ENCODE measurements at places on chromosomes 6 and 20.
A peak's percentile ranks its signal among the peaks of the same experiment; 100 is the strongest.

GRCh38 chr6:158356586-158357546 is 44.6 kb downstream of the TULP4 start:
- DNase-seq = no peak

GRCh38 chr20:25848222-25848621 is 151.6 kb upstream of the ZNF337 start:
- no peak for DNase-seq

GRCh38 chr20:58868795-58869194 is 16.3 kb downstream of the GNAS start:
- DNase-seq = no peak

- no peak for DNase-seq
These were observed 20.8 kb downstream of the MOXD1 start for GRCh38 chr6:132380358-132381029.

DNA sequence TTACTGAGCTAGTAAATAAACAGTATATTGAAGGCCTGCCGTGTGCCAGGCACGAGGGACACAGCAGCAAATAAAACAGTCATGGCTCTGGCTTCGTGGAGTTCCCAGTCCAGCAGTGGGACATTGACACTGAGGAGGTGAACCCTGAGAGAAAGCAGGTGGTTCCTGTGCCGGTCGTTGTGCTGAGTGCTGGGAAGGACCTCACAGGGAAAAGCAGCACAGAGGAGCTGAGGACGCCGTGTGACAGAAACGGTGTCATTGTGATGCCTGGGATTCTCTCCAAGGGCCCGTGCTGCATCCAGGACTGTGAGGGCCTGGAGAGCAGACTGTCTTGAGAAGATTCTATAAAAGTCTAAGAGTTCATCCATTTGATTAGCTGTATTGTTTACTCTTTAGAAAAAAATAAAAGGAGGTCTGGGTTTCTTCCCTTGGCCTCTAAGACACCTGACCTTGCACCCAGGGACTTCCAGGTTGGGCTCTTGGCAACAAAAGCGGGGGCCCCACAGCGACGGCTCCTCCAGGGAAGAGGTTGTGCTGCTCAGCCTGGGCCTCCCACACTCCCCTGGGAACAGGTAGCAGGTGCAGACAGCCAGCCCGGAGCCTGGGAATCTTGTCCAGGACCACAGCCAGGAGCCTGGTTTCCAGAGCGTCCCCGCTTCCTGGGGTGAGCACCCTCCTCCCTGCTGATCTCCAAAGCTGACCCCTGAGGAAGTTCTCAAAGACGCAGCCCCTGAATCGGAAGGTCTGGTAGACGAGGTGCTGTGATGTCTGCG is 251.2 kb upstream of the PMEPA1 start:
- DNase-seq = no peak

- no peak for DNase-seq
These were observed 159.2 kb upstream of the ARG1 start for GRCh38 chr6:131413831-131414191.

DNA sequence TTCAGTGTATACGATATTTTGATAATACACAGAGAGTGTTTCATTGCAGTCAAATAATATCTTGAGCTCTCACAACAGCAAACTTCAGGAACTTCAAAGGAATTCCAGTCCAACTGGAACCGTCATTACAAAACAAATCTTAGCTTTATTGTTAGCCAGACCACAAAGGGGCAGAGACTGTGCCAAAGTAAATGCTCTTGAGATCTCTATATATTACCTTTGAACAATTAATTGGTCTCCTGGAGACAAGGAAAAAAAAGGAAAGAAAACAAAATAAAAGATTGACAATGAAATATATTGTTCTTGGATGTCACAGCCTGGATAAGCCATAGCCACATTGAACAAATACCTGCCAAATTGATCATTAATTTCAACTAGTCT is 70.0 kb downstream of the FOXC1 start:
- no peak for DNase-seq

- no peak for DNase-seq
These were observed 103.3 kb downstream of the FIG4 start for GRCh38 chr6:109794201-109794923.

DNA sequence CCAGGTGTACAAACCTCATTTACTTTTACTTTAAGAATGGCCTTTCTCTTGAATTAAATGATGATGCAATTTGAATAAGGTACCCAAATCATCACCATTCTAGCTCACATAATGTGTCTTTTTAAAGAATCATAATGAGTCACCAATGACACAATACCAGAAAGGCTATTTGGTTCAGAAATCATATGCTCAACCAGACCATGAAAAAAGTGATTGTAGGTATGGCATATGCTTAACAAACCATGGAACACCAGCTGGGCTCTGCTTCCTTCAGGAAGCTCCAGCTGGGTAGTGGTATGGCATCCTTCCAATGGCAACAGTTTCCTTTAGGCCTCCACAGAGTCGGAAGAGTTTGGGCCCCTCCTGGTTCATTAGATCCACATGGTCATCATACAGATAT is 128.2 kb downstream of the FRK start:
- no peak for DNase-seq

DNA sequence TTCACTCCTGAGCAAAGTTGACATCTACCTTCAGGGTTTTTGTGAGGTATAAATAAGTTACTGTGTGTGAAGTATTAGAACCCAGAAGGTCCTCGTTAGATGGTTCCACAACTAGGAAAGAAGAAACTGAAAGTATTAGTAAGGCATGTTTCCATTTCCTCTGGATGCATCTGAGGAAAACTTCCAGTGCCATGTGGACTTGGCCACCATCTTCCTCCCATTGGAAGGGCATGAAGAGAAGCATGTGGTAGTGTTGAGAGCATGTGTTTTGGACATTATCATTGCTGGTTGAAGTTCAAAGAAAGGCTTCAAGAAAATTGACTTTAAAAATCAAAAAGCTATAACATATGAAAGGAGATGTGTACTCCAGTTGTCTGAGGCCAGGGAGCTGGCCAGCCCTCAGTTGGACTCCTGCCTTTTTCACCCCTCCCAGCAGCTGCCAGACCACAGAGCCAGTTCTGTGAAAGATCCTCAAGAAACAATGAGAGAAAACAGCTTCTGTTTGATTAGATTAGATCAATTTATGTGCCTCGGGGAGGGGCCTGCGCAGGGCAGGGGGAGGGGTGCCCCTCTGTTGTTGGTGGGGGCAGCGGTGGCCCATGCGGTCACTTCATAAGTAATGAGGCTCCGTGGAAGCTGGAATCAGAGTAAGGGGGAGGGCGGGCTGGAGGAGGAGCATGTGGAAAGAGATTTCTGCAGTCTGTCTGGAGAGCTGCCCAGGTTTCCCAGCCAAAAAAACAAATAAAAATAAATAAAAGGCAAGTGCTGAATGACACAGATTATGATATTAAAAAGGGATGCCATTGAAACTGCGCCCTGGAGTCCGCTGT is 154.0 kb downstream of the JARID2 start:
- DNase-seq = peak; percentile 38

DNA sequence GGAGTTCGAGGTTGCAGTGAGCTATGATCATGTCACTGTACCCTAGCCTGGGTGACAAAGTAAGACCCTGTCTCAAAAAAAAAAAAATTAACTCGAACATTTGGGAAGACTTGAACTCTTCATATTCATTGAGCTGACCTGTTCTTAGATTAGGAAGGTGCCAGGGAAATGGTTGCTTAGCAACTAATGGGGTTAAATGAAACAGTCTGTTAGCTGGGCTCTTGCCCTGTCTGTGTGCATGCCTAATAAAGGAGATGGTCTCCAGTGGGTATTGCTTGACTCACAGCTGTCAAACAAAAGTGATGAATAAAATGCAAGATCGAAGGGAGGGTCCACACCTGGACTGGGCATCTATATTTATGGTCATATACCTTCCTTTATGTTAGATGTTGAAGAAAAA is 101.8 kb downstream of the KLHL32 start:
- no peak for DNase-seq

GRCh38 chr6:163745536-163746400 is 331.2 kb downstream of the QKI start:
- no peak for DNase-seq

- DNase-seq = no peak
These were observed 80.7 kb downstream of the SYTL3 start for GRCh38 chr6:158730541-158730907.

- DNase-seq = no peak
These were observed 189.0 kb downstream of the UST start for GRCh38 chr6:148935705-148936435.

DNA sequence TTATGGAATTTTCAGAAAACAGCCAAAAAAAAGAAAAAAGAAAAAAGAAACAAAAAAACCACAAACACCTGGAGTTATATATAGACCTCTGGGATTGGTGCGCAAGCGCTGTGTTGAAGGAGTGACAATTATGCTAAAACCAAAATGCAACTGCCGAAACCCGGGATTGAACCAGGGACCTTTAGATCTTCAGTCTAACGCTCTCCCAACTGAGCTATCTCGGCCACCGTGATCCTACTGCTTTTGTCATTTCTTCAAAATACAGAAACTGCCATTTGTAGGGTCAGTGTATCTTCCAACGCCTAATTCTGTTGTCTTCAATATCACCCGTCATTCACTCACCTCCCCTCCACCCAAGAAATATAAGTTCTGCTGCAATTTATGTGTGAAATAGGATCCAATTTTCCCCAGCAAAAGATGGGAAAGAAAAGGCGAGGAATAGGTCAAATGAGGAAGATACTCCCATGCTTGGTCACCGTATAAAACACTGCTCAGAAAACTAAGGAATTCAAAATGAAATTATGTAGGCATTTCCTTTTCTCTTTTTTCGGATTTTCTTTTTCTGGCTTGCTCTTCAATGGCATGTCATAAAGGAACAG is 116.0 kb downstream of the TRIM27 start:
- DNase-seq = no peak

- no peak for DNase-seq
These were observed 61.0 kb downstream of the SNAI1 start for GRCh38 chr20:50043573-50044352.

GRCh38 chr20:21127201-21127981 is 1.5 kb downstream of the KIZ start:
- DNase-seq = no peak

DNA sequence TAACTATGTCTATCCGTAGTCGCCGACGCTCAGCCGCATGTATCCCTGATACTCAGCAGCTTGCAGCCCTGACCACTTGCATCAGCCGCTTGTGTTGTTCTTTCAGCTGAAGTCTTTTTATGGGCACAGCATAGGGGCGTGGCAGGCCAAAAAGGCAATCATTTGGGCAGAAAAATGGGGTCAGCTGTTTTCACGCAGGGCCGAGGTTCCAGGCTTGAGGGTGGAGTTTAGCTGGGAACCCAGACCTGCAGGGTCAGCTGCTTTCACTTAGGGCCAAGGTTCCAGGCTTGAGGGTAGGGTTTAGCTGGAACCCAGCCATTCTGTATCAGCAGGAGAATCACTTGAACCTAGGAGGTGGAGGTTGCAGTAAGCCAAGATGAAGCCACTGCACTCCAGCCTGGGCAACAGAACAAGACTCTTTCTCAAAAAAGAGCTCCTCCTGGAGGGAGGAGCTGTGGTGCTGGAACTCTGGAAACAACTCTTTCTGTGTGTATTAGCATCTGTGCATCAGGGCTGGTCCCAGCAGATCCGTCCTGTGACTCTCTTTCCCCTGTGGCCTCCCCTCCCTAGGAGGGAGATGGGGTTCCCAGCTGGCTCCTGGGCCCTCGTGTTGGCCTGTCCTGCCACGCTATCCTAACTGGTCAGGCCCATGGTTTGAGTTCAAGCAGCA is 56.9 kb upstream of the PRND start:
- no peak for DNase-seq

- DNase-seq = no peak
These were observed 28.1 kb downstream of the RNF24 start for GRCh38 chr20:3987296-3987695.

GRCh38 chr6:41214559-41215238 is 13.4 kb upstream of the TREML4 start:
- DNase-seq = no peak

GRCh38 chr6:35089935-35090505 is 51.1 kb downstream of the TCP11 start:
- DNase-seq = no peak

GRCh38 chr6:13428583-13429405 is 58.6 kb downstream of the GFOD1 start:
- no peak for DNase-seq

DNA sequence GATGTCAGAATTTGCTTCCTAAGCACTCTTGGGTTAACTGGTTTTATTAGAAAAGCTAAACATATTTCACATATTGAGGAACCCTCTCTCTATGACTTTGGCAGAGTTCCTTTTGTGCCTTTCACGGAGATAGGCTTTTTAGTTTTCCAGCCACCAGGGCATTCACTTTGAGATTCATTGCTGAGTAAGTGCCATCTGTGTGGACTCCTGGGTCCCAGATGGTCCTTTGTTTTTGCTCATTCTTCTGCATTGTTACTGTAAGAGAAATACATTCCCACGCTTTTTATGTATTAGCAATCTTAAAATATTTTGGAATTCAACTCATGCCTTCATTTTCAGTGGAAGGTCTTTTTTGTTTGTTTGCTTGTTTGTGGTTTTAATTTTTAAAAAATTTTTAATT is 76.3 kb upstream of the PHACTR2 start:
- DNase-seq = no peak

- no peak for DNase-seq
These were observed 167.1 kb upstream of the TOP1 start for GRCh38 chr20:40861427-40862008.

DNA sequence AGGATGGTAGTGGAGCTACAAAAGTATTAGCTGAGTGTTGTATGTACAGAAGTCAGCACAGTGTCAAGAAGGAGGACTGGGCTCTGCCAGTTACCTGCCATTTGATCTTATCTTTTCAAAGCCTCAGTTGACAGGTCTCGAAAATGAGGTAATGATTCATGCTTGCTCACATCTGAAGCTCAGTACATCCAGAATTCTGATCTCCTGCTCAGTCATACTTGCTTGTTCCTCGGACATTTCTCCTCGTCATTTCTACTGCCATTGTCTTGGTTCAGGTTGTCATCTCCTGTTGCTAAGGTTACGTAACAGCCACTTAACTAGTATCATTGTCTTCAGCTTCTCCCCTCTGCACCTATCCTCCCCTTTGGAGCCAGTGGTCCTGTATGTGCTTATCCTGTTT is 89.5 kb downstream of the SLX4IP start:
- no peak for DNase-seq

GRCh38 chr6:139030228-139030963 is 1.9 kb downstream of the ABRACL start:
- no peak for DNase-seq

- DNase-seq = no peak
These were observed 754.6 kb downstream of the KIF16B start for GRCh38 chr20:15818651-15819071.

- no peak for DNase-seq
These were observed 382.5 kb downstream of the TAF4 start for GRCh38 chr20:61682996-61683681.

GRCh38 chr6:167112421-167112820 is 10.5 kb upstream of the CCR6 start:
- DNase-seq = no peak

DNA sequence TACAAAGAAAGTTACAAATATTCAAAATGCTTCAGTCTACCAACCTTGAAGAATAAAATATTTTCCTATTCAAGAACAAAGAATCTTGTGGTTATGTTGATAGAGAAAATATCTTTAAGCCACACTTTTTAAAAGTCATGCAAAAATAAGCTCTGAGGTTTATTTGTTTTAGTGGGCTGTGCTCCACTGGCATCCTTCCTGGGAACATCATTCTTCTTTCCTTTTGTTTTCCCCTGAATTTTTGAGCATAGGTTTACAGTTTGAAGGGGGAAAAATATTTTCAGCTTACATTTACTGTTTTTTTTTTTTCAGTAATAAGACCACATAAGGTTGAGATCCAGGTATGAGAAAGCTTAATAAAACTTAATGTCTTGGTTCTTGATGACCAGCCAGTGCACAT is 72.0 kb upstream of the BACH2 start:
- DNase-seq = no peak

Measured in thoracic aorta (tissue), 2 donors.